ENCODE measurements at places on chromosomes 4 and X. TPM values are rescaled to one million over a fixed set of nuclear protein-coding genes. Genes with fewer than 3 reads are reported as not detected.

TMEM31 gene
- not detected for total RNA-seq

GSX2 gene
- total RNA-seq: 1.7 TPM

PPAT gene
- 13.5 TPM for total RNA-seq

MEPE gene
- total RNA-seq: 0.49 TPM

PCDH10 gene
- total RNA-seq: 79.9 TPM

MXRA5 gene
- 2.7 TPM for total RNA-seq
